ENCODE measurements at places on chromosomes 12 and 14.
A peak's percentile ranks its signal among the peaks of the same experiment; 100 is the strongest.

- DNase-seq: no peak
Measured at GRCh38 chr12:29396774-29397173, 15.8 kb upstream of the ERGIC2 start.

DNA sequence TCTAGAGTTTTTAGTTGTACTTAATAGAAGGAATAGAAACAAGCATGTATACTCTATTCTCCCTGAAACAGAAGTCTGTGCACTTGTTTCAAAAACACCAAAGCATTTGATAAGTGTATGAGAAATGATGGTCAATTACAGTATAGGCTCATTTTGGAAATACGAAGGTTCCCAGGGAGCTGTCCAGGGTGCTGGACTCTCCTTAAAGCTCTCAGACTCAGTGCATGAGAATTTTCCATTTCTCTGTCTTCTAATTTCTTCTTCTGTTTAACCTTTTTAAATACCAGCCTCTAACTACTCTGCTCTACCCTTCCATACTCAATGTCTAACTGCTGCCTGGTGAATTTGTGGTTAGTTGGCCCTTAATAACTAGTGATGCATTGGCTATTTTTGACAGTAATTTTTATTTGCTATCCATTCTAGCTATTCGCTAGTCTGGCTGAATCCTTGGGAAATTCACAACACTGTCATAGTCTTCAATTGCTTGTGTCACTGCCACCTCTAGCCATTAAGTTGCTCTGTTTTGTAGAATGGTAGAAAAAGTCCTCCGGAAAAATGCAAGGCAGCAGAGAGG, 229.2 kb downstream of the NRXN3 start:
- DNase-seq: peak; percentile 9

GRCh38 chr14:65320661-65321308, 91.7 kb upstream of the FUT8 start:
- DNase-seq: no peak

- no peak for DNase-seq
Measured at GRCh38 chr12:6226679-6227051, 26.5 kb downstream of the CD9 start.

DNA sequence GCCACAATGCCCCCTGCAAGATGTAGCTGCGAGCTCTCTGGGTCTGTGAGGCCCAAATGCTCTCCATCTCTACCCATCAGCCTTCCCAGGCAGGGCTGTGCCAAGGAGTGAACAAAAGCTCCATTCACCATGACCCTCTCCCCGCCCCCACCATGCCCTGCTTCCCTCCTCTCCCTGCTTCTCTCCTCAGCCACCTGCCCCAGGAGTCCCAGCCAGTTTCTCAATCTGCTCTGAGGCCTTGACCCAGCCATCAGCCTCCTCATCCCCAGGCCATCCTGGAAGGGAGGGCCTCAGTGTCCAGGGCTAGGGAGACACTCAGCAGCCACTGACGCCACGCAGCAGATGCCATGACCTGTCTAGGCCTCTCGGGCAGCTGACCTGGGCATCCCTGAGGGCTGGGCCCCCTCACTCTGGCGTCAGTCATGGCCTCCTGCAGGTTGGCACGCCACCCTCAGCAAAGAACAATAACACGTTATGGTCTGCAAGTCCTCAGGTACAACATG, 8.5 kb upstream of the KRT5 start:
- no peak for DNase-seq

DNA sequence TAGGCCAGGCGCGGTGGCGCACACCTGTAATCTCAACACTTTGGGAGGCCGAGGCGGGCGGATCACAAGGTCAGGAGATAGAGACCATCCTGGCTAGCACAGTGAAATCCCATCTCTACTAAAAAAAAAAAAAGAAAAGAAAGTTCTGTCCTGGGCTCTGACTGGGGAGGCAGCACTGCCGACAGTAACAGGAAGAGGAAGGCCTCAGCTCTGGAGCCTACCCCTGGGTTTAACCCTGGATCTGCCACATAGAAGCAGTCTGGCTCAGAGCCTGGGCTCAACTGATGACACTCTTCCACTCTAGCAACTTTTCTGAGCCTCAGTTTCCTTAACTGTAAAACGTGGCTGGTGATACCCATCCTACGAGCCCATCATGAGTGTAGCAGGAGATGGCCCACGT, 60.5 kb downstream of the ACTN1 start:
- no peak for DNase-seq

DNA sequence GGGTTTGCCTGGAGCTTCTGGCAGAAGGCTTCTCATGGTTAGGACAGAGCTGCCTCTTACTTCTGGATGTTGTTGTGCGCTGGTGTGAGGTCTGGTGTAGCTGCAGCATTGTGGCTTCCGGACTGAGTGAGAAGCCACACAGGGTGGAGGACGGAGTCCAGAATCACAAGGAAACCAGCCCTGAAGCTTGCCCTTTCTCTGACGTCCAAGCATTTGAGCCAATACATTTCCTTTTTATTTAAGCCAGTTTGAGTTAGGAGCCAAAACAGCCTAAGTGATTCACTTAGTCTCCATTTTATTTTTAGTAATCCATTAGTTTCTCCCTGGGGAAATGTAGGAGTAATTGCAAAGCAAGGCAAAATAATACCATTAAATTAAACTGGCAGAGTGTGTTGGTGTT, 402.4 kb upstream of the RGS6 start:
- no peak for DNase-seq

- DNase-seq: no peak
Measured at GRCh38 chr14:90678420-90678819, 137.8 kb downstream of the TTC7B start.

DNA sequence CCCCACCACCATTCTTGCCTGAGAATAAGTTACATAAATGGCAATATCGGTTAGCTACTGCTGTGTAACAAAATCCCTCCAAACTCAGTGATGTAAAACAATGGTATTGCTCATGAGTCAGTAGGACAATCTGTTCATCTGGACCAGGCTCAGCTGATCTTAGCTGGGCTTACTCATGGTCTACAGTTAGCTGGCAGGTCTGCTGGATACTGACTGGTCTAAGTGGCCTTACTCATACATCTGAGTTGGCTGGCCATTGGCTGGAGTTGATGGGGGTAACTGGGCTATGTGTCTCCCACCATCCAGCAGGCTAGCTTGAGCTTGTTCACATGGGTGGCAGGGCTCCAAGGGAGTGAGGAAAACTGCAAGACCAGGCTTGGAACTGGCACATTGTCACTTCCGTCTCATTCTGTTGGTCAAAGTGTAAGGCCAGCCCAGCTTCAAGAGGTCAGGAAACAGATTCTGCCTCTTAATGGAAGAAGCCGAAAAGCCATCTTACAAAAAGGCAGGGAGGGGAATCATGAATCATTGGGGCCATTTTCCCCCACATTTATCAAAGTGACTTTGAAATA, 56.7 kb upstream of the CHGA start:
- DNase-seq: no peak

GRCh38 chr12:107584563-107584962, 101.0 kb upstream of the PWP1 start:
- DNase-seq: no peak

DNA sequence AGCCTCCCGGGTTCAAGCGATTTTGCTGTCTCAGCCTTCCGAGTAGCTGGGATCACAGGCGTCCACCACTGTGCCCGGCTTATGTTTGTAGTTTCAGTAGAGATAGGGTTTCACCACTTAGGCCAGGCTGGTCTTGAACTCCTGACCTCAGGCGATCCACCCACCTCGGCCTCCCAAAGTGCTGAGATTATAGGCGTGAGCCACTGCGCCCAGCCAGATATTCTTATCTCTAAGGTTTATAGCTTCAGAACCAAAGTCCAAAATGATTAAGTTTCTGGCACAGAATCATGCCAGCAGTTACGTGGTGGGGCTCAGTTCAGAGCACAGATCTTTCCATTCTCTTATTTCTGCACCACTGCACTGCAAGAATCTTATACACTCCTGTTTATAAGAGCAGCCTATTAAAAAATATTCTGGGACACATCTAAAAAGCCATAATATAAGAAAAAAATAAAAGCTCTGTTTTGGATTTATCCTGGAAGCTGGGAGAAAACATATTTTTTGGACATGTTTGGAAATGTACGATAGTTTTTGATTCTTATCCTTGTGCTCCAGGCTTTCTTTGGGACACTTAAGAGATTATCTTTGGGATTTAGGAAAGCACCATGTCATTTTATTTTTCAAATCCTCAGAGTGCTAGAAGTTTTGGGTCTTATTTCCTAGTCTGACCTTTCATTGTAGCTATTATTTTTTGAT, 129.6 kb downstream of the LMNTD1 start:
- no peak for DNase-seq

DNA sequence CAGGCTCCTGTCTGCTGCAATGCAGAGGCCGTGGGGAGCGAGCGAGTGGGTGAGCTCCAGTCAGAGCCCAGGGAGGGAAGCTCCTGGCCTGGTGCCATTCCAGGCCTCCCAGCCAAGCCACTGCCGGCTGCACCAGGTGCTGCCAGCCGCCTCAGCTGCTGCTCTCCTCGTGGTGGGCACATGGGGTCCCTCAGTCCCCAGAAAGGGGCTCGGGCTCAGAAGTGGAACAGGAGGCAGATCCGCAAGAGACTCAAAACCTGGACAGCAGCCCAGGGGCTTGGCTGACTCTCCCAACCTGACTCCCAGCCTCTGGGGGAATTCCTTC, 2.4 kb downstream of the ABCB9 start:
- no peak for DNase-seq

DNA sequence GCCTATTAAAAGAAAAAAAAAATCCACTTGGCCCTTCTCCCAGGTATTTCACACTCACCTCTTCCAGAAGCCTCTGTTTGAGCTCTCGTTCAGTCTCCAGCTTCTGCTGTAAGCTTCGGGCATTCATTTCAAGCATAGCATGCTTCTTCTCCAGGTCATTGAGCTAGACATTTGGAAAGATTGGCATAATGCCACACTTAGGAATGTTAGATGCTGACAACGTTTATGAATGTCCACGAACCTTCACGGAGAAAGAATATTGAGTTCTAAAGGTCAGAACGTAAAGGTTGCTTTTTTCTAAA, 60.5 kb downstream of the PRKAB1 start:
- DNase-seq: no peak

GRCh38 chr12:18868717-18869116, 130.8 kb downstream of the CAPZA3 start:
- DNase-seq: no peak

DNA sequence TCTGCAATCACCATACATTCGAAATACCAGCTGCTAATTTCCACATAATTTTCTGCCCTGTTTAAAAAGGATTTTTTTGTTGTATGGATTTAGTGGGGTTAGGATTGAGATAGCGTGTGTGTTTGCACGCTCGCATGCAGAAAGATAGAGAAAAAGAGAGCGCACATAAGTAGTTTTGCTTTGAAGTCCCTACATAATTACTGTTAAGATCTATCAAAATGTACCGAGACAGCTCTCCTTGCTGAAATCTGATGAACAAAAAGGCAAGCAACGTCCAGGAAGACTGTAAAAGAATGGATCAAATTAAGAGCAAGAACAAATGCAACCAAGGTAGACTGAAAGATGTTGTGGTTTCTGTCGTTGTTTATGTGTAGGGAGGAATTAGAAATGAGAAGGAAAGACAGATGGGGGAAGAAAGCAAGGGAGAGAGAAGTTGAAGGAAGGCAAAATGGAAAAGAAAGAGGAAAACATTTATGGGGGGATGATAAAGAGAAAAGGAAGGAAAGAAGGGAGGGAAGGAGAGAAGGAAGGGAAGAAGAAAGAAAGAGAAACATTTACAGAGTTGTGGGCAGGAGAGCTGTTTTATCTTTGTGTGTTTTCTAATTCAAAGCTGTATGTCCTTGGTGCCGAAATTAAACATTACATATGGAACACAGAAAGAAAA, 522.3 kb downstream of the MED13L start:
- DNase-seq: no peak

DNA sequence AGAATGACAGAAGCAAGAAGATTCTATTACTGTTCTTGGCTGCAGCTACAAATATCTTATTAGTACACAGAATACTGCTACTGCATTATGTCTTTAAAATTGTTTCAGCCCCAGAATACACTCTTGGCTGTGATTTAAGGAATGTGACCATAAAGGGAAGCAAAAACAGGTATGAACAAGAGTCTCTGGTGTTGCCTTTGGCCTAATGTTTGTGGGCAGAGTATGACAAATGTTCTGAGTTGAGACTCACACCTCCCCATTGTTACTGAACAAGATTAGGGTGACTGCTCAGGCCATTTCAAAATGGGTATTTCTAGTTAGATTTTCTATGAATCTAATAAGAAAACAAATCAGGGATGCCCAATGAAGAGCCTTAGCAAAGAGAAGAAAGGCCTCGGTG, 28.5 kb downstream of the TTC6 start:
- no peak for DNase-seq

DNA sequence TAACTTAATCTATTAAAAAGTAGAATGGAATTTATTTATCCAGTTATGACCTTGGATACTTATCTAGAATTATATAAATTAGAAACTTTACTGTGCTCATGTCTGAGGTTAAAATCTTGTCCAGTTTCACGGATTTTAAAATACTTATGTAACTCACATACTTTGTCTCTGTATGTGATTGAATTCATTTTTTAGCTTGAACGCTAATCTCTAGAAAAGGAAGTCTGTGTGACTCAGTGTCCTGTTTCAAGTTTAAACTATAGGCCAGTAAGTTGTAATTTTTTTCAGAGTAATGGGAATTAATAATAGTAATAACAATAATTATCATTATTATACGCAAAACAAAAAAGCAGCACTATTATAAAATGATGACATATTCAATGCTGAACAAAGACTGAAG, 168.6 kb downstream of the CPNE8 start:
- DNase-seq: no peak

DNA sequence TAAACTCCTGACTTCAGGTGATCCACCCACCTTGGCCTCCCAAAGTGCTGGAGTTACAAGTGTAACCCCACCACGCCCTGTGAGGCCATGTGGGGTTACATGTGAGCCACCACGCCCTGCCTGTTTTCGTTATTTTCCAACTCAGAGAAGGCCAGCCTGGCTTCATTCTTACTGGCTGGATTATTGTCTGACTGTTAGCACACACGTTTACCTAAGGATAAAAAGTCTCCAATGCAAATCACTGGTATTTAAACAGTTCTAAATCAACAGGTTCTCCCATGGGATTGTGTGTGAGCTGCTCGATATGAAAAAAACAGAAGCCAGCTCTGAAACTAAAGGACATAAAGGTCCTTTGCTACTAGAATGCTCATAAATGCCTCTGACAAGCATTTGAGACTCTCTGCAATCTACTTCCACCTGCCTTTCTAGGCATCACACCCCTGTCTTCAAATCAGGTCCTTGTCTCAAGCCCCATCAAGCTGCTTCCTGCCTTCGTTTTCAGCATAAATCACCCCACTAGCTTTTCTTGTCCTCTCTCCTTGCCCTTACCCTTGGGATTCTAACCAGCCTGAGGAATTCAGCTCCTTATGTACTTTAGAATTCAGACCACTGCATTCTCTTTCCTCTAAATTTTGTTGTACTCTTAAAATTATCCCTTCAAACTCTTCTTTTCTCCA, 265.0 kb downstream of the DUSP6 start:
- no peak for DNase-seq

DNA sequence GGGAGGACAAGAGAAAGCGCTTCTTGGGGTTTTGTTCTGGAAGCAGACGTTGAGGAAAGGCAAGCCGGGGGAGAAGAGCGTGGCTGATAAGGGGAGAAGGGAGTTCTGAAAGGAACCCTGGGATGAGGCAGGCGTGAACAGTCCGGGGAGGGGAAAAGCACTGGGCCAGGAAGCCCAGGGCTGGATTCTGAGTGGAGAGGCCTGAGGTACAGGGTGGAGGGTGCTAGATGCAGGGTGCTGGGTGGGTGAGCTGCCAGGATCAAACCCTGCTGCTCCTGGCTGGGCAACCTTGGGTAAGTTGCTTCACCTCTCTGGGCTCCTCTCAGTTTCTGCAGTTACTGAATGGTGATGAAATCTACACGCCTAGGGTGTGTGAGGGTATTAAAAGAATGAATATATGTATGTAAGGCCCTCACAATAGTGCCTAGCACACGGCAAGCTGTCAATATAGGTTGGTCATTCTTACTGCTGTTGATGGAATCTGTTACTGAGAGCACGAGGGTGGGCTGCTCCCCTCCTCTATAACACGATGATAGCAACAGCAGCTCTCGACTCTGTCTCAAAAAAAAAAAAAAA, 138.5 kb downstream of the RBM19 start:
- DNase-seq: no peak

Data from NCI-H460 (cell line).